Tibial nerve (tissue), 4 donors: ENCODE measurements at places on chromosomes 2 and 18.

DNA sequence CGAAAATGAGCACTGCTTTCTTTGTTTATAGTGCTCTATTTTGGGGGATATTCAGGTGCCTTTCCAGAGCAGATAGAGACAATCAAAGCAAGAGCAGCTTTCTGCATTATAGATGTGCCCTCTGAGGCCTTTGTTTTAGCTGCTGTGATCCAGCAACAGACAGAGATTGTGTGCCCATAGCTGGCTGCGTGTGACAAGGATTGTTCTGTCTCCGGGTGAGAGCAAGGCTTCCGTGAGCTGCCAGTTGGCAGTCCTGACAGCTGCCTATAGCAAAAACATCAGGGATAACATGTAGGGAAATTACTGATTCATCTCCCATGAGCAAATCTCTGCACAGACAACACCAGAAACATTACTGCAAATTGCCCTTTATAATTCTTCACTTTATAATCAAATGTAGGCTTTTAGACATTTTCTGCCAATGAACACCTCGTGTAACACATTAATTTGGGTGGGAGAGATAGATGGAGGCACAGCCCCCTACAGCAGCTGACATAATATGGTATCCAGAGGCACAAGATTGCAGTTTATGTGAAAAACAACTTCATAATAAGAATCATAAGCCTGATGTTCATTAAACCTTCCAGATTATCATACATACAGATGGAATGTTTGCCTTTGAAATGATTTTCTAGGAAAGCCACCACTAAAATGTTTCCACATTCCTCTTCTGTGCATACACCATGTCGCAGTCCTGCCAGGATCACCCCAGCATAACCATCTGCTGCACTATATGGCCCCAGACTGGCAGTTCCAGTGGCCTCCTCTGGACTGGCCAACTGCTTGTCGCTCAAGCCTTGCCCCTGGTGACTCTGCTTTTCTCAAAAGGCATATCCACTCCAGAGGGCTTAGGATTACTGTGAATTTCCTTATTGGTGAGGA lies 131.2 kb downstream of the TRIB2 start:
- no peak for DNase-seq

GRCh38 chr2:177799531-177799930 lies 273.0 kb downstream of the PDE11A start:
- DNase-seq = no peak

GRCh38 chr2:189409647-189410046 lies 31.6 kb upstream of the WDR75 start:
- no peak for DNase-seq

- no peak for DNase-seq
Measured at GRCh38 chr18:78740876-78741275, 238.7 kb upstream of the SALL3 start.

- no peak for DNase-seq
Measured at GRCh38 chr2:36169843-36170242, 185.7 kb upstream of the CRIM1 start.

GRCh38 chr2:72289283-72289682 lies 141.6 kb upstream of the CYP26B1 start:
- no peak for DNase-seq

- DNase-seq = no peak
Measured at GRCh38 chr18:22951823-22952222, 18.7 kb downstream of the RBBP8 start.

GRCh38 chr2:202718614-202719013 lies 83.8 kb downstream of the FAM117B start:
- no peak for DNase-seq
